ENCODE measurements at places on chromosomes 6 and 20. TPM values are rescaled to one million over a fixed set of nuclear protein-coding genes. Genes with fewer than 3 reads are reported as not detected.

IL17F gene
- total RNA-seq = not detected

PSORS1C2 gene
- not detected for total RNA-seq

TPX2 gene
- 1.9 TPM for total RNA-seq

- H3K27ac ChIP-seq = peak overlapping the region; percentile 46
- no peak for DNase-seq
- H3K27me3 ChIP-seq = no peaks in the 10 kb centered on the region
- peak overlapping the region; percentile 14 for H3K4me3 ChIP-seq
- H3K36me3 ChIP-seq = no peaks in the 10 kb centered on the region
These were observed 66.9 kb downstream of the ZBTB2 start for GRCh38 chr6:151324488-151324825.

- no peaks in the 10 kb centered on the region for H3K27me3 ChIP-seq
- H3K4me1 ChIP-seq = no peaks in the 10 kb centered on the region
- H3K27ac ChIP-seq = no peak overlapping the region
- DNase-seq = no peak
- H3K4me3 ChIP-seq = no peak overlapping the region
These were observed 89.9 kb downstream of the AKAP7 start for GRCh38 chr6:131225127-131225526.

- DNase-seq = no peak
- no peaks in the 10 kb centered on the region for H3K4me1 ChIP-seq
- no peak overlapping the region for H3K4me3 ChIP-seq
- no peak overlapping the region for H3K27ac ChIP-seq
These were observed 114.5 kb downstream of the MAP3K5 start for GRCh38 chr6:136677822-136678221.

DNA sequence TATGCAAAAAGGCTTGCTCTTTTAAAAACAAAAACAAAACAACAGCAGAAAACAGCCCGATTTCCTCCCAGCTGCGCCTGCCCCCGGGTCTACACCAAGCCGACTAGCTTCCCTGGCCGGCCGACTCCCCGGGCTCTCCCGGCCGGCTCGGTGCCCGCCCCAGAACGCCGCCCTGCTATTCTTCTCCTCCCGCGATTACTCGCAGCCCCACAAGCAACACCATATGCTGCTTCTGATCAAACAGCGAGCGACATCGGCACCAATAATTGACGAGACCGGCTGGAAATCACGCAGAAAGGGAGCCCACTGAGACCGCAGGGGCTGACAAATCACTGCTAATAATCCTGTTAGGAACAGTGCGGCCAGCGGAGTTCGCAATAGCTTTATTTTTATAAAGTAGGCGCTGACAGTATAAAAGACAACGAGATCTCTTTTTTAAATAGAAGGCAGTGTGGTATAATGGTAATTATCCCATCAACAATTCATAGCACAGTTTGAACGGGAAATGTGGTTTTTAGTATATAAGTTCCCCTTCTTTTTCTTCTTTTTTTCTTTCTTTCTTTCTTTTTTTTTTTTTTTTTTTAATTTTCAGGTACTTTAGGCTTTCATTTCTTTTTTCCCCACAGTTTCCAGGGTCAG is 3.3 kb downstream of the SIM1 start:
- no peak overlapping the region for H3K27ac ChIP-seq
- peaks cover 18% of the 10 kb centered on the region for H3K4me1 ChIP-seq
- no peak overlapping the region for H3K4me3 ChIP-seq
- H3K27me3 ChIP-seq = peaks cover 100% of the 10 kb centered on the region
- no peaks in the 10 kb centered on the region for H3K36me3 ChIP-seq

DNA sequence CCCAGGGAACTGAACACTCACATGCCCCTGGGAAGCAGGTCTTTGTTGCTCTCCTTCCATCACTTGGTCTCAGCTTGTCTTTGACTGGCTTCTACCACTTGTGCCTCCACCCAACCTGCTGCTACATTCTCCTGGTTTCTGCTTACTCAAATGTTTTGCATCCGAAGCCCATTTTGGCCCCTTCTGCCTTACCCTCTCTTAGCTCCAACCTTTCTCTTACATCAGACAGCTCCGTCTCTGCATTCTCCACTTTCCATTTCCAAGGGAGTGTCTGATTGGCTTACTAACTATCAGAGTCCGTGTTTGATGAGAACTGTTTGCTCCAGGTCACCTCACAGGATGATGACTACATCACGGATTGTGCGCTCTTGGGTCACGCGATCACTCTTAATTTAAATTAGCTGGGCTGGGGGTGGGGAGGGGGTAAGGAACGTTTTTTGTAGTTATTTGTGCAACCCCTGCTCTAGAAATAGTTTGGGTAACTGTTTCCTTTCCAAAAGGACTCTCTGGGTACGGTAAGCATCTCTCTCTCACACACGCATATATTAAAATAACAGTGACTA is 844 bp upstream of the ABRACL start:
- peak overlapping the region; percentile 87 for H3K27ac ChIP-seq
- H3K27me3 ChIP-seq = no peaks in the 10 kb centered on the region
- no peaks in the 10 kb centered on the region for H3K36me3 ChIP-seq
- peak overlapping the region; percentile 85 for H3K4me3 ChIP-seq
- peaks cover 26% of the 10 kb centered on the region for H3K4me1 ChIP-seq
- DNase-seq = no peak

GRCh38 chr6:42314571-42315258 is 97.1 kb upstream of the MRPS10 start:
- no peak overlapping the region for H3K4me3 ChIP-seq
- no peak for DNase-seq
- H3K36me3 ChIP-seq = no peaks in the 10 kb centered on the region

- peaks cover 33% of the 10 kb centered on the region for H3K36me3 ChIP-seq
These were observed 8.0 kb upstream of the RBCK1 start for GRCh38 chr20:400128-400453.

- peak overlapping the region; percentile 95 for H3K27ac ChIP-seq
- H3K27me3 ChIP-seq = no peaks in the 10 kb centered on the region
- peaks cover 2% of the 10 kb centered on the region for H3K36me3 ChIP-seq
- peak overlapping the region; percentile 87 for H3K4me3 ChIP-seq
These were observed 2.1 kb downstream of the PLCG1 start for GRCh38 chr20:41139227-41140093.

- peaks cover 5% of the 10 kb centered on the region for H3K27me3 ChIP-seq
- H3K36me3 ChIP-seq = no peaks in the 10 kb centered on the region
- peaks cover 2% of the 10 kb centered on the region for H3K4me1 ChIP-seq
- no peak for DNase-seq
These were observed 10.4 kb upstream of the BPI start for GRCh38 chr20:38293491-38294065.

GRCh38 chr6:44699082-44699481 is 311.6 kb downstream of the CDC5L start:
- H3K4me1 ChIP-seq = no peaks in the 10 kb centered on the region
- H3K4me3 ChIP-seq = no peak overlapping the region
- no peak for DNase-seq
- H3K27ac ChIP-seq = no peak overlapping the region

- DNase-seq = no peak
- H3K4me1 ChIP-seq = peaks cover 7% of the 10 kb centered on the region
- H3K36me3 ChIP-seq = no peaks in the 10 kb centered on the region
- no peak overlapping the region for H3K27ac ChIP-seq
- no peak overlapping the region for H3K4me3 ChIP-seq
- no peaks in the 10 kb centered on the region for H3K27me3 ChIP-seq
These were observed 65.2 kb downstream of the EDN1 start for GRCh38 chr6:12355354-12355753.

DNA sequence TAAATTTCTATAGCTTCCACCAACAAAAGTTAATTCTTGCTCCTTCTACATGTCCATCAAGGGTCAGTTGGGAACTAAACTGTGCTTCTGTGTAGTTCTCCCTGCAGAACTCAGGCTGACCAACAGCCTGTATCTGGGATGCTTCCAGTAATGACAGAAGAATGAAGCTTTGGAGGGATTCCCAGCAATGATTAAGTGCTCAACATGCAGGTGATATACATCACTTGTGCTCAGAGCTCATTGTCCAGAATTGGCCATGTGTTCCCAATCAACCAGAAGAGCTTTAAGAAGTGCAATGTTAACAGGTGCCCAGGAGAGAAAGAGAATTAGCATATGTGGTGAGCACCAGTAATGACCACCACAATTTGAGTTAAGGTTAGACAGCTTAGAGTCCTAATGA is 37.4 kb upstream of the SNRPB2 start:
- no peak overlapping the region for H3K27ac ChIP-seq
- no peaks in the 10 kb centered on the region for H3K4me1 ChIP-seq
- peaks cover 4% of the 10 kb centered on the region for H3K27me3 ChIP-seq
- no peak for DNase-seq
- no peak overlapping the region for H3K4me3 ChIP-seq

DNA sequence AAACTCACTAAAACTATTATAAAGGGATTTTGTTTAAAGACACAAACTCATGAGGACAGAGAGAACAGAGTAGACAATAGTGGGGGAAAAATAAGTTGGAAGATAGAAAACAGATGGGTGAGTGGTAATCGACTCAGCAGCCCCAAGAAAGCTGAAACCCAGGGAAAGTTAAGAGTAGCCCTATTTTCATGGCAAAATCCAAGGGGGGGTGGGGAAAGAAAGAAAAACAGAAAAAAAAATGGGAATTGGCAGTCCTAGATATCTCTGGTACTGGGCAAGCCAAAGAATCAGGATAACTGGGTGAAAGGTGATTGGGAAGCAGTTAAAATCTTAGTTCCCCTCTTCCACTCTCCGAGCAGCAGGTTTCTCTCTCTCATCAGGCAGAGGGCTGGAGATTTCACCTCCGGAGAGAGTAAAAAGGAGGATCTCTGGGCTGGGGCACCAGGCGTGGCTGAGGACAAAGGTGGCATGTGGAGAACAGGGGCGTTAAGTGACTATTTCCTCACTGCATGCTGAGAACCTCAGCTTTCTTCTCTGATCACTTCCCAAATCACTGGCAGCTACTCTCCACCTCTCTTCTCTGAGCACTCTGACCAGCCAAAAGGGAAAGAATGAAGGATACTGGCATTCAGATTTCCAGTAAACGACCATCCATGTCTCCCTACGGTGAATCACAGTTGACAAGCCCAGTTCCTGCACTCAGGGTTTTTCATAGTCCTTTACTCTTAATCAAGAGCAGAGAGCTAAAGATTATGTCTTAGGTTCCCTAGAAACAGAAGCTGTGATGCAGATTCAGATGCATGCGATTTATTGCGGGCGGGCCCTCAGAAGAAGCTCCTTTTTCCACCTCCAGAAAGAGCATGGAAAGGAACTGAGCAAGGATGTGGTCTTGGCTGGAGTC is 7.3 kb upstream of the RNF24 start:
- no peaks in the 10 kb centered on the region for H3K36me3 ChIP-seq
- no peak for DNase-seq
- H3K27ac ChIP-seq = no peak overlapping the region
- H3K4me3 ChIP-seq = no peak overlapping the region
- no peaks in the 10 kb centered on the region for H3K27me3 ChIP-seq

- no peaks in the 10 kb centered on the region for H3K27me3 ChIP-seq
- H3K36me3 ChIP-seq = no peaks in the 10 kb centered on the region
- no peak overlapping the region for H3K27ac ChIP-seq
- H3K4me3 ChIP-seq = no peak overlapping the region
These were observed 41.8 kb downstream of the RBM38 start for GRCh38 chr20:57432862-57433491.

GRCh38 chr6:4055420-4056041 is 23.4 kb downstream of the FAM217A start:
- H3K4me3 ChIP-seq = no peak overlapping the region
- peaks cover 100% of the 10 kb centered on the region for H3K36me3 ChIP-seq
- H3K27ac ChIP-seq = no peak overlapping the region
- no peaks in the 10 kb centered on the region for H3K4me1 ChIP-seq
